CD8-positive, alpha-beta memory T cell (primary cell): ENCODE measurements at places on chromosomes 6 and 20. TPM values are rescaled to one million over a fixed set of nuclear protein-coding genes. Genes with fewer than 3 reads are reported as not detected.

Gene PNLDC1
- total RNA-seq, result 0.80 TPM

DNA sequence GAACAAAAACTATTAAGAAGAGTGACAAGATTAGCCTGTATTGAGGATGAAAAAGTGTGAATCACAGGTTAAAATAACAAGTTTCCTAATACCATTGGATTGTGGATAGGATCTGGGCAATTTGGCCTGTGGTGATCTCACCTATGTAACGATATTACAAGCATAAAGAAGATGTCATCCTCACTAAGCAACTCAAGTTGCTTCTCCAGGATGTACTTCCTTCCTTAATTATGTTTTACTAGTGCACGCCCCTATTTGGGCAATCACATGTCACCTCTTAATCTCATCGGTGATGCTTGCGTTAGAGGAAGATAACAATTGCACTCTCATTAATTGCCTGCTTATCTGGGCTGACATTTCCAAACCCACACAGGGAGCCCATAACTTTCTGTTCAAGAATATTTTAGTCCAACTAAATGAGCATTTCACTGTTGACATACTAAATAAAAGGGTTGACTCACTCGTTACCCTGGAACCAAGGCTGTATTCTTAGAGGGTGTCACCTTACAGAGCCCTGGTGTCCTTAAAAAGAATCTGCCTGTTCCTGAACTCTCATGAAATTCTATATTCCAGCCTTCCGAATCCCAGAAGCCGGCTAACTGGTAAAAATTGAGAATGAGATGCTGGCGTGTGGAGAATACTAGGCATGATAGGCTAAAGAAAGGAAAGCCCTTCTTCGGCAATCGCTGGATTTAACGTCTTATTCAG is 88.2 kb upstream of the ATXN1 start:
- no peak for DNase-seq

Gene CST7
- total RNA-seq, result 124 TPM

Gene RIPK1
- total RNA-seq, result 21.7 TPM

DNA sequence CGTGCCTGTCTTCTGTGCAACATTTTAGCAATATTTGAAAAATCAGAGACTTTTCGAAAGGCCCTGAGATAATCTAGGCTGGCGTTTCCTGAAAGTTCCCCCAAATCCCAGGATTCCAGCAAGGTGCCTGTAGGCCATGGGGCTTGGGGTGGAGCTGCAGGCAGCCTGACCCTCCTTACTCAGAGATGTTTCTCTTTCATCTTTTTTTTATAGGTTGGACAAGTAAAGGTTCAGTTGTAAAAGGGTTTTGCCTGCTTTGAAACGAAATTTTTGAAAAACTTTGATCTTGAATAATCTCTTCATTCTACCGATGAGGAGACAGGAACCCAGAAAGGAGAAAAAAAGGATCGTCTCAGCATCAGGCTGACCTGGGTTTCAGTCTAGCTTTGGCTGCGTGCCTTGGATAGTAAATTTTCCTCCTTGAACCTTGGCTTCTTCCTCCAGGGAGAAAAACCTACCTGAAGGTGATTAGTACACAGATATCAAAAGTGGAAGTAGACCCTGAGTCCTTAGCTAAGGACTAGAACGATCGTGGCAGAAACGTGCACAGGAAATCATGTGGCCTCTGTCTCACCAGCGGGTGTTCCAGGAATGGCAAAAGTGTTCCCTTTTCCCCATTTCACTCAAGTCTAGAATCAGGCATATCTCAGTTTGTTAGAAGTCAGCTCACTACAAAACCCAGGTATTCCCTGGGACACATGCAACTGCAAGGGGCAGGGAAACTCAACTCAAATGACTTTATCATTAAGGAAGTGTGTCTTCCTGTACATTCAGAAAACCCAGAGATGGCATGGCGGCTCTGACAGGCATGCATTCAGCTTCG is 128.2 kb upstream of the PTPN1 start:
- no peak for DNase-seq

- DNase-seq, result no peak
Observed at GRCh38 chr6:3522561-3523260, 65.9 kb upstream of the SLC22A23 start.

DNA sequence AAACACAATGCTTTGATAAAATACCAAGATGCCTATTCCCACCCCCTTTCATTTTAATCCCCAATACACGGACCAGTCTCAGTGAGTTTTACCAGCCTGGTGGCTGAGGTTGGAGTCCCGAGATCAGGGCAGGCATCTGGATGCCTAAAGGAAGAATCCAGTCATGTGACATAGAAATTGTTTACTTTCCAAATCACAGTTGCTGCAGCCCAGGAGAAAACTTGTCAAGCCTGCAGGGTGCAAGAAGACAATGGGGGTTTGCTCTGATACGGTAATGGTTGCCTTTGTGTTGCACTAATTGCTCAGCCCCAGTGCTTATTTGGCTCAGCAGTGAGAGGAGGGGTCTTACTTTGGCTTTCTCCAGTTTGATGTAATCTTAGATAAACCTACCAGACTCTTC is 308.5 kb upstream of the POU3F2 start:
- DNase-seq, result no peak

Gene GJA10
- total RNA-seq, result not detected

- no peak for DNase-seq
Observed at GRCh38 chr6:101762851-101763250, 369.3 kb downstream of the GRIK2 start.

Gene DST
- 1.9 TPM for total RNA-seq

DNA sequence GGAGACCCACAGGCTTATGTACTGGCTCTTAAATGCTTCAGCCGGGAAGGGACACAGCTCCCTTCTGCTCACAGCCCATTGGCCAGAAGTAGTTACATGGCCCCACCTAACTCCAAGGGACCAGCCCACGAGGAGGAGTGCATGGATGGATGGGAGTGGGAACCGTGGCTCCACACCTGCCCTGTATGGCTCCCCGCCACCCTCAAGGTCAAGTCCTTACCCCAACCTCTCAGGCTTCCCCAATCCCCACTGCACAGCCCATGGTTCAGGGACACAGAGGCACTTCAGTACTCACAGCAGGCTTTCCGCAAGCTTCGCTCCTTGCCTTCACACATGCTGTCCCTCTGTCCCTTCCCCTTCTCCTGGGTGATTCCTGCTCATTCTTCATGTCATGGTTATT is 137.9 kb upstream of the KCNG1 start:
- no peak for DNase-seq

Gene VSX1
- total RNA-seq, result not detected

GRCh38 chr6:27672113-27672799 is 199.4 kb upstream of the ZNF184 start:
- no peak for DNase-seq
